A549 treated with AZD2906 at 1 μM for 4 hours (cell line): ENCODE measurements at places on chromosomes 4 and X. TPM values are rescaled to one million over a fixed set of nuclear protein-coding genes. Genes with fewer than 3 reads are reported as not detected.

The CD38 gene
- total RNA-seq = 12.4 to 16.6 TPM (median 13.0 TPM) in 5 replicates

The ADH6 gene
- total RNA-seq = 0.05 to 0.13 TPM in 2 of 5 replicates, not detected in the others

The GPR50 gene
- total RNA-seq = 0.11 to 0.40 TPM (median 0.20 TPM) in 5 replicates

The ERVMER34-1 gene
- total RNA-seq = 0.35 to 0.71 TPM (median 0.49 TPM) in 5 replicates

The SLC7A11 gene
- total RNA-seq = 16.1 to 20.9 TPM (median 16.8 TPM) in 5 replicates

The WNK3 gene
- 0.03 to 0.11 TPM (median 0.07 TPM) in 5 replicates for total RNA-seq

The UGT8 gene
- total RNA-seq = 0.06 to 0.17 TPM (median 0.14 TPM) in 5 replicates

The NWD2 gene
- total RNA-seq = 0.01 TPM in 1 of 5 replicates, not detected in the others

The SMIM10 gene
- total RNA-seq = 0.06 to 0.19 TPM (median 0.11 TPM) in 4 of 5 replicates, not detected in the other

The WAS gene
- 0.22 to 0.52 TPM (median 0.32 TPM) in 5 replicates for total RNA-seq

The NEIL3 gene
- 7.1 to 8.0 TPM (median 7.6 TPM) in 5 replicates for total RNA-seq

The RNF175 gene
- total RNA-seq = 0.10 TPM in 1 of 5 replicates, not detected in the others

The GPM6B gene
- 0.24 to 0.61 TPM (median 0.39 TPM) in 5 replicates for total RNA-seq
